ENCODE measurements at places on chromosomes 2 and 18.

DNA sequence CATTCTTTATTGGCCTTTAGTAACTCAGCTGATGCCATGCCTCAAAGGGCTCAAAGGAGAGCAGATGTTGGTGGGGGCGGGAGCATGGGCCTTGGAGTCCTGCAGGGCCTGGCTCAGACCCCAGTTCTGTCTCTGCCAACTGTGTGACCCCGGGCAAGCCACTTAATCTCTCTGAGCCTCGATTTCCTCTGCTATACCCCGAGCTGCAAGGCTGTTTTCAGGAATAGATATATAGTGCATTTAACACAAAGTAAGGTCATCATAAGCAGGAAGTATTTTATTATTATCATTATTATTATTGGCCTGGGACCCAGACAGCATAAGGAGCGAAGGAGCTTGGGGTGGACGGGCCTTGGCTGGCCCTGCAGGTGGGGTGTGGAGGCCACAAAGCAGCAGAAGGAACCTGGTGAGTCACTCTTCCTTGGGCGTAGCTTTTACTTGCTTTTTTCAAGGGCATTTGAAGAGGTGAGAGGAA, 162.7 kb downstream of the INHBB start:
- no peaks in the 10 kb centered on the region for H3K36me3 ChIP-seq
- no peaks in the 10 kb centered on the region for H3K4me1 ChIP-seq
- no peak for DNase-seq
- H3K27ac ChIP-seq, result no peak overlapping the region
- H3K27me3 ChIP-seq, result no peaks in the 10 kb centered on the region
- no peak overlapping the region for H3K4me3 ChIP-seq

DNA sequence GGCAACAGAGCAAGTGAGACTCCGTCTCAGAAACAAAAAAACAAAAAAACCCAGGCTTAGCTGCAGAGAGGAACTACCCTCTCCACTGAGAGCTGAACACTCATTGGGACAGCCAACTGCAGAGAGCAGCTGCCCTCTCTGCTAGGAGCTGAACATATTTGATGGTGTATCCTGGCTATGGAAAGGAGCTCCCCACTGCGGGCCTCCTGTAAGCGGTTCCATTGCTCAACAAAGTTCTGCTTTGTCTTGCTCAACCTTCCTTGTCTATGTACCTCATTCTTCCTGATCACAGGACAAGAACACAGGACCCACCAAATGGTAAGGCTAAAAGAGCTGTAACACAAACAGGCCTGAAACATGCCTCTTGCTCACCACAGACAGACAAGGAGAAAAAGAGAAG, 246.3 kb upstream of the LRRTM4 start:
- no peak for DNase-seq
- H3K4me3 ChIP-seq, result no peak overlapping the region

- no peak overlapping the region for H3K4me3 ChIP-seq
- H3K36me3 ChIP-seq, result no peaks in the 10 kb centered on the region
- no peak for DNase-seq
- H3K27me3 ChIP-seq, result no peaks in the 10 kb centered on the region
- H3K27ac ChIP-seq, result no peak overlapping the region
Measured at GRCh38 chr2:33033606-33034081, 86.9 kb downstream of the LTBP1 start.

DNA sequence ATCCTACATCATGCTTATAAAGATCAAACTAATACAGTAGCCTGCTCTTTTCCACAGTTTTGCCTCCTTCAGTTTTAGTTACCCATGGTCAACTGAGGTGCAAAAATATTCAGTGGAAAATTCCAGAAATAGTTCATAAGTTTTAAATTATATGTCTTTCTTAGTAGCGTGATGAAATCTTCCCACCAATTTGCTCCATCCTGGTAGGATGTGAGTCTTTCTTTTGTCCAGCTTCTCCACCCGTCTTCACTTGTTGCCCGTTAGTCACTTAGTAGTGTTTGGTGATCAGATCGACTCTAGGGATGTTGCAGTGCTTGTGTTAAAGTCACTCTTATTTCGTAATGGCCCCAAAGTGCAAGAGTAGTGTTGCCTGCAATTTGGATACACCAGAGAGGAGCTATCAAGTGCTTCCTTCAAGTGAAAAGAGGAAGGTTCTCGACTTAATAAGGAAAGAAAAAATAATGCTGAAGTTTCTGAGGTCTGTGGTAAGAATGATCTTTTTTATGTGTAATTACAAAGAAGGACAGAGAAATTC, 57.0 kb downstream of the CEP192 start:
- peaks cover 17% of the 10 kb centered on the region for H3K4me1 ChIP-seq
- H3K4me3 ChIP-seq, result no peak overlapping the region
- DNase-seq, result no peak
- no peak overlapping the region for H3K27ac ChIP-seq
- peaks cover 57% of the 10 kb centered on the region for H3K36me3 ChIP-seq

All from activated naive CD8-positive, alpha-beta T cell treated with anti-CD3 and anti-CD28 coated beads for 36 hours (primary cell).